ENCODE measurements at places on chromosomes 4 and X.
A peak's percentile ranks its signal among the peaks of the same experiment; 100 is the strongest.

DNA sequence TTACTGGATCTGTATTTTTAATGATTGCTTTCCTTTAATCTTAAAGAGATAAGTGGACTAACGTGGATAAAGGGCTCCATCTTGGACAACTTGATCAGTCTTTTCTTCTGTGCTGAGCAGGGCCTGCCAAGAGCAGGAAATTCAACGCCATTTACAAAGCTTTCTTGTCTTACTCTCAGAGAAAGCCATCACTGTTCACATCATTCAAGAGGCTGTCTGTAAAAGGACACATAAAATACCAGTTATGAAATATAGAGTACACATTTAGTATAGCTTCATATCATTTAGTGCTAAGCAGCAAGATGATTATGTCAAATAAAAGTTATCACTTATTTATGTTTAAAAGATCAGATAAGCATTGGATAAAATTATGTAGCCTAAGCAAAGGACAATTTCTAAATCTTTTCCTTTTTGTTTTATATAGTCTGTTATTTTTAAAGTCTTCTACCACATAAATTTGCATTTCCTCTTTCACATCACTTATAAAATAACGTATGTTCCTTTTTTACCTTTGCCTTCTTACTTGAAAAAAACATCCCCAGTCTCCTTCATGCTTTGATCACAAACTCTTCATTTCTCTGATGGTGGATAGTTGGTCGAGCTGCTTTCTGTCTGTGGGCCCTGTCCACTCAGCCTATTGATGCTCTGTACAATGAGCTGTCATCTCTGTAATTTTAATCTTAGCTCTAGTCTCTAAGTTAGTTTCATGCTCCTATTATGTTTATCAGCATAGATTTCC, 2.1 kb upstream of the CCNG2 start:
- H3K27me3 ChIP-seq, result no peaks in the 10 kb centered on the region
- peaks cover 7% of the 10 kb centered on the region for H3K4me1 ChIP-seq
- no peak for DNase-seq
- no peak overlapping the region for H3K4me3 ChIP-seq

DNA sequence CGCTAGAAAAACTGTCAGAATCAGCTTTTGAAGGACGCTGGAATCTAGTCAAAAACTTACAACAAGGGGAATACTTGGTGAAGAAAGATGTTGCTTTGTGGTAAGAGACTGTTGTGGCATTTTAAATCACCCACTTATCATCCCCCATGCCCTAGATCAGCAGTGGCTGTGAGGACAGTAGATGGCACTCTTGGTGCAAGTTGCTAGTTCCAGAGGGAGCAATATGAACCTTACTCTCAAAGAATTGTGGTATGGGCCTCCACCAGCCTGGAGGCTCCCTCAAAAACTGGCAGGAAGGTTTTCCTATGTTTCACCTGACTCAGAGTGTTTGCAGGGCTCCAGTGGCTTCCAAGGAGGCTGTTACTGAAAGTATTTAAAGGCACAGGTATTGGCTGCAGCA, 37.7 kb upstream of the SLC16A2 start:
- no peak overlapping the region for H3K27ac ChIP-seq
- no peaks in the 10 kb centered on the region for H3K4me1 ChIP-seq
- H3K36me3 ChIP-seq, result no peaks in the 10 kb centered on the region
- no peak for DNase-seq
- H3K27me3 ChIP-seq, result no peaks in the 10 kb centered on the region

DNA sequence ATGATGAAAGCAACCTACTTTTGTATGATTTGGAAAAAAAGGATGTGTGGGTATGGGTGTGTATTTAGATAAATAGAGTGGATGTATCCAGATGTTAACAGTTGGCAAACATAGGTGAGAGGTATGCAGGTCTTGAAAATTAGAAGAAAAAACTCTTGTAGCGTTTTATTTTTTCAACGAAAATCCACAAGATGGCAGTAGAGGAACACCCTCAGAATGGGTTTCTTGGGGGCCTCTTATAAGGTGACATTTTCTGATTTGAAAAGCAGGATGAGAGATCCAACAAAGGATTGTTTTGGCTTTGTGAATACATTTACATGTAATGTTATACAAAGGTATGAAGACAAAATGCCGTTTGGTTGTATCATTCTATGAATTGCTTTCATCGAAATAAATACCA, 68.3 kb downstream of the FMR1NB start:
- H3K27ac ChIP-seq, result no peak overlapping the region
- DNase-seq, result no peak
- H3K4me1 ChIP-seq, result no peaks in the 10 kb centered on the region

- H3K36me3 ChIP-seq, result no peaks in the 10 kb centered on the region
- no peaks in the 10 kb centered on the region for H3K4me1 ChIP-seq
- no peak overlapping the region for H3K27ac ChIP-seq
Measured at GRCh38 chr4:74671080-74671698, 123.1 kb downstream of the BTC start.

GRCh38 chr4:153090670-153091385, 113.4 kb upstream of the TRIM2 start:
- no peak overlapping the region for H3K4me3 ChIP-seq
- H3K27ac ChIP-seq, result no peak overlapping the region
- H3K36me3 ChIP-seq, result no peaks in the 10 kb centered on the region
- no peaks in the 10 kb centered on the region for H3K4me1 ChIP-seq
- H3K27me3 ChIP-seq, result no peaks in the 10 kb centered on the region

DNA sequence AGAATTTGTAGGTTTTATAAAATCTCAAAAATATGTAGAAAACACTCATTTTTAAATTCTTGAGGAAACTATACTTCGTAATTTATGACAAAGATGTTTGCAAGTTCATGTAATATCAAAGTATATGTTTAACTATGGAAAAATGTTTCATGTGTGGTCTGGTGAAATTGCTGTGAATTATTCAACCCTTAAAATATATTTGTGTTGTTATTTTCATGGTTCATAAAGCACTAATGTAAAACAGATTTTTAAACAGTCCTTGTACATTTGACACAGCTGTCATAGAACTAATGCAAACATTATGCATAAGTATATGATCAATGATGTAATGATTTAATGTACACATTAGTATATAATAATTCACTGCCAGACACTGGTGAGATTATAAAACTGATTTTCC, 83.1 kb upstream of the ARSJ start:
- DNase-seq, result no peak
- H3K36me3 ChIP-seq, result no peaks in the 10 kb centered on the region
- no peaks in the 10 kb centered on the region for H3K27me3 ChIP-seq

- H3K4me3 ChIP-seq, result no peak overlapping the region
- no peak overlapping the region for H3K27ac ChIP-seq
- no peaks in the 10 kb centered on the region for H3K27me3 ChIP-seq
- no peaks in the 10 kb centered on the region for H3K4me1 ChIP-seq
- no peak for DNase-seq
Measured at GRCh38 chrX:13284570-13284969, 35.3 kb downstream of the ATXN3L start.

GRCh38 chr4:116726523-116726922, 358.9 kb downstream of the TRAM1L1 start:
- H3K27me3 ChIP-seq, result no peaks in the 10 kb centered on the region
- H3K4me3 ChIP-seq, result no peak overlapping the region
- no peak for DNase-seq
- no peaks in the 10 kb centered on the region for H3K36me3 ChIP-seq
- H3K4me1 ChIP-seq, result no peaks in the 10 kb centered on the region
- H3K27ac ChIP-seq, result no peak overlapping the region

DNA sequence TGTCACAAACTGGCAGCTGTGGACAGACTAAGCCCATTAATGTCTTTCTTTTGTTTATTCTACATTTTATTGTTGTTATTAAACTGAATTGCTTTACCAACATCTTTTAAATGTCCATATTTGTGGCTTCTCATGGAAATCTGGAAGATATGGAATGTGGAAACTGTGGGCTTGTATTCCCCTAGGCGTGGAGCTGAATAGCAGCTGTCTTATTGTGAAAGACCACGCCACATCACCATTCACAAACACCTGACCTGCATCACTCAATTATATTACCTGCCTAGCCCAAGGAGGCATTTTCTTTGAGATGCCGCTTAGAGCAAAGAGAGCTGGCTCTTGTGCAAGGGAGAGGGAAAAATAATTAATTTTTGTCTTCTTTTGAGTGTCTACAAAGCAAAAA, 96.9 kb upstream of the GPRIN3 start:
- no peaks in the 10 kb centered on the region for H3K36me3 ChIP-seq
- no peaks in the 10 kb centered on the region for H3K4me1 ChIP-seq
- DNase-seq, result no peak
- H3K27ac ChIP-seq, result no peak overlapping the region

- no peaks in the 10 kb centered on the region for H3K36me3 ChIP-seq
- H3K4me1 ChIP-seq, result peaks cover 2% of the 10 kb centered on the region
- no peak overlapping the region for H3K4me3 ChIP-seq
- no peaks in the 10 kb centered on the region for H3K27me3 ChIP-seq
Measured at GRCh38 chr4:124055896-124056295, 656.6 kb downstream of the ANKRD50 start.

- DNase-seq, result no peak
- H3K4me3 ChIP-seq, result no peak overlapping the region
- no peaks in the 10 kb centered on the region for H3K4me1 ChIP-seq
- no peaks in the 10 kb centered on the region for H3K27me3 ChIP-seq
Measured at GRCh38 chrX:103800318-103800717, 23.7 kb downstream of the PLP1 start.

GRCh38 chr4:25180524-25181131, 20.4 kb upstream of the SEPSECS start:
- no peaks in the 10 kb centered on the region for H3K4me1 ChIP-seq
- no peak overlapping the region for H3K4me3 ChIP-seq
- H3K27me3 ChIP-seq, result no peaks in the 10 kb centered on the region
- H3K36me3 ChIP-seq, result no peaks in the 10 kb centered on the region

GRCh38 chr4:158871335-158871724, 102.5 kb downstream of the FNIP2 start:
- peak overlapping the region; percentile 58 for H3K27ac ChIP-seq
- no peak for DNase-seq
- H3K36me3 ChIP-seq, result peaks cover 26% of the 10 kb centered on the region

- no peaks in the 10 kb centered on the region for H3K4me1 ChIP-seq
- H3K27ac ChIP-seq, result no peak overlapping the region
- DNase-seq, result no peak
- no peaks in the 10 kb centered on the region for H3K27me3 ChIP-seq
- no peak overlapping the region for H3K4me3 ChIP-seq
Measured at GRCh38 chrX:29965634-29966033, 249.7 kb upstream of the MAGEB2 start.

DNA sequence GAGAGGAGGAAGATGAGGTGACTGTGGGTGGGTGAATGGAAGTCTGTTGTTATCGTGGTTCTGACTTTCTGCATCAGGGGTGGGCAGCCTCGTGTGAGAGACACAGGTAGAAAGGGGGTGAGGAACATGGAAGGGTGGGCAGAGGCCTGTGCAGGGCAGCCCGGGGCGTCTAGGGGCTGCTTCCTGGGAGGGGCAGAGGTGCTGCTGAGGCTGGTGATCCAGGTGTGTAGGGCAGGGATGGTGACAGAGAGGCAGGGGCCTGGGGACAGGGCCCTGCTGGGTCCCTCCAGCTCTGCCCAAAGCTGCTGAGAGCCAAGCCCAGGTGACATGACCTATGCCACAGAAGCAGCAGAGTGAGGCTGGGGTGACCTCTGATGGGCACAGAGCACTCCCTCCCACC, 89.7 kb upstream of the C4orf50 start:
- no peak for DNase-seq
- H3K27me3 ChIP-seq, result no peaks in the 10 kb centered on the region
- no peak overlapping the region for H3K27ac ChIP-seq

DNA sequence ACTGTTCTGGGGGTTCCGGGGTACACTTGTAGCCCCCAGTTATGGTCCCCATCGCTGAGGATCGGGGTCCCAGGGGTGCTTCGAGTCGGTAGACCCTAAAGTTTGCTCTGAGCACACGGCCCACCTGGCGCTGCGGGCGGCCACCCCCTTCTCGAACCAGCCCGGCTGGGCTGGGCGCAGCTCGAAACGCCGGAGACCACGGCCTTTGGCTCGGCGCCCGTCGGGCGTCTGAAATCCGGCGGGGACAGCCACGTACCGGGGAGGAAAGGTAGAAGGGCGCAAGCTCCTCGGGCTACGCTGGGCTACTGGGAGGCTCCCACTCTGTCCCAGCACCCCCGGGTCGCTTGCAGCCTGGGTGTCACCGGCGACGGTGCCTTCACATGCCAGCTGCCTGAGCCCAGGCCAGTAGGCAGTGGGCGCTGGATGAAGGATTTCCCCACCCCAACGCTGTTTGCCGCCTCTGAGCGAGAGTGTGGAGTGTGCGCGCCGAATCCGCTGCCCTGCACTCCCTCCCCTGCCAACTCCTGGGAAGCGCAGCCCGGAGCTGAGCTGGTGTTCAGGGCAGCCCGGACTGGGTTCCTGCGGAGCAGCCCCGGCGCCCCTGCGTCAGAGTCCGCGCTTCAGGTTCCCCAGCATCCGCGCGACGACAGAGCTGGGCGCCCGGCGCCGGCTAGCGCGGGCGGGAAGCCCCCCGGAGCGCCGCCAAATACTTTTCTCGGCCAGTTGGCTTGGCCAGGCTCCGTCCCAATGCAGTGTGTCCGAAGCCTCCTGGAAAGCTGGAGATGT, 637 bp downstream of the MAMLD1 start:
- H3K27me3 ChIP-seq, result no peaks in the 10 kb centered on the region
- peak overlapping the region; percentile 89 for H3K27ac ChIP-seq
- H3K4me3 ChIP-seq, result peak overlapping the region; percentile 68
- no peaks in the 10 kb centered on the region for H3K4me1 ChIP-seq
- H3K36me3 ChIP-seq, result no peaks in the 10 kb centered on the region

DNA sequence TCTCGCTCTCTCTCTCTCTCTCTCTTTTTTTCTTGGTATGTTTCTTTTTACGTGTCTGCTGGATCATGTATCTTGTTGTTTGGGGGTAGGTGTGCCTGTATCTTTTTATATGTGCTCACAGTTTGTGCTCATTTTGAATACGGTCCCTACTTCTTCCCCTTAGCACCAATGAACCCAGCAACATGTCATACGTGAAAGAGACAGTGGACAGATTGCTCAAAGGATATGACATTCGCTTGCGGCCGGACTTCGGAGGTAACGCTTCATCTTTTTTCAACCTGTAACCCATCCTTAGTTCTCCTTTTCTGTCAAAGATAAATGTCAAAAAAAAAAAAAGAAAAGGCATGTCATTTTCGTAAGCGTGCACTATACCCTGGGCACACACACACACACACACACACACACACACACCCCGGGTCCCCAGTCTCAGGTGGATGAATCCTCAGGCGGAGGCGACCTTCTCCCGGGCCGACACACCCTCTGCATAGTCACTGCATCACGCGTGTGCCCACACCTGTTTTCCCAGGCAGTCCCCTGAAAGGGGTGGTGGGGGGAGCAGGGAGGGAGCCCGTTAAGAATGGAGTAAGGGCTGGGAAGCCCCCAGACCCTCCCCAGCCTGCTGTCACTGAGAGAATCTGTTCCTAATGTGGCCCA, 511 bp downstream of the GABRB1 start:
- no peak overlapping the region for H3K27ac ChIP-seq
- H3K36me3 ChIP-seq, result no peaks in the 10 kb centered on the region
- H3K4me1 ChIP-seq, result peaks cover 2% of the 10 kb centered on the region
- no peak for DNase-seq
- peak overlapping the region; percentile 40 for H3K4me3 ChIP-seq

DNA sequence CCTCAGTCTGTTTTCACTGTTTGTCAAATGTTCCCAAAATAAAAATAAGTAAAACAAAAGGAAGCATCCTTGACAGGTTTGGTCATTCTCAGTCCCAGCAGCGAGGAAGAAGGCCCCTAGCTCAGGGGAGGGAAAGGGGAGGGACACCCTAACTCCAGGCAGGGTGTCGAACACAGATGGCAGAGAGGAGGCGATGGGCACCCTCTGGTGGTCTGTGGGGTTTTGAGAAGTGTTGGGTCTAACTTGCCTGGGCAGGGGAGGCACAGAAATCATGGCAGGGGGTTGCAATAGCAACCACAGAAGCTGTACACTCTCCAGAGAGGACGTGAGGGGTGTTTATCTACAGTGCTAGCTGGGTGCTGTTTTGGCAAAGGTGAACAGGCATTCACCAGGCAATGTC, 229.8 kb upstream of the SFRP2 start:
- no peaks in the 10 kb centered on the region for H3K27me3 ChIP-seq
- no peak for DNase-seq
- no peak overlapping the region for H3K27ac ChIP-seq
- no peaks in the 10 kb centered on the region for H3K4me1 ChIP-seq
